K562 (cell line): ENCODE measurements at places on chromosomes 6 and 20. TPM values are rescaled to one million over a fixed set of nuclear protein-coding genes. Genes with fewer than 3 reads are reported as not detected.

GRCh38 chr6:136067731-136068341 lies 182.3 kb downstream of the MTFR2 start:
- no peaks in the 10 kb centered on the region for H3K36me3 ChIP-seq
- H3K4me3 ChIP-seq: no peak overlapping the region
- H3K27ac ChIP-seq: no peak overlapping the region
- H3K27me3 ChIP-seq: peaks cover 8% of the 10 kb centered on the region

DNA sequence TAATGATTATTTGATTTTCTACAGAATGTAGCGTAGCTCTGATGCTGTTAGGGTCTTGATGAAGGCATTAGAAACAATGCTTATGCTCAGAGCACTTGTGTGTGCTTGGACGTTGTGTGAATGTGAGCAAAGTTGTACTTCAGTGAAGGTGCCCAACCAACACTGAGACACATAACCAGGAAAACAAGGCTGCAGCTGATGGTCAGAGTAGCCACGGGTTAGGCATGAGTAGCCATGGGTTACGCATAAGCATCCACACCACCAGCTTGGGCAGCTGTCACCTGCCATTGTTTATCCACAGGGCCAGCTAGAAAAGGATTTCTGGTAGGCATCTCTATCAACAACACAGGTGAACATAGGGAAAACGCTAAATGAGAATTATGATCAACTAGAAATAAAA lies 326.6 kb downstream of the NRN1 start:
- no peaks in the 10 kb centered on the region for H3K4me1 ChIP-seq
- H3K27ac ChIP-seq: no peak overlapping the region
- DNase-seq: no peak
- H3K27me3 ChIP-seq: no peaks in the 10 kb centered on the region

DNA sequence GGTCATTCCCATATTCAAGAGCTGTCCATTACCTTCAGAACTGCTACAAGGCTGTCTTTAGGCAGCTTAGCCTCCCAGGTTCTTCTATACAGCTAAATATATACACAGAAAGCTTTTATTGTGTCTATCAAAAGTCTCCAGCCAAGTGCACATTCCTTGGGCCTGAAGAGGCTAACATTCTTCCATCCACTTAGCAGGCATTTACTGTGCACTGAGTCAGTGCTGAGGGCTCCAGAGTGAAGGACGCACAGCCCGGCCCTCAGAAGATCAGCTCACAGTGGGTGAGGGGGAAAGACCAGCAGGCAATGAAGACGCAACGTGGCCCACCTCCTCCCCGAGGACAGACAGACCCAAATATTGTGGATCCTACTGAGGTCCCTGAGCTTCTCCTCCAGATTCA lies 569.9 kb downstream of the CDH26 start:
- H3K4me1 ChIP-seq: no peaks in the 10 kb centered on the region
- no peak overlapping the region for H3K4me3 ChIP-seq
- no peak for DNase-seq

DNA sequence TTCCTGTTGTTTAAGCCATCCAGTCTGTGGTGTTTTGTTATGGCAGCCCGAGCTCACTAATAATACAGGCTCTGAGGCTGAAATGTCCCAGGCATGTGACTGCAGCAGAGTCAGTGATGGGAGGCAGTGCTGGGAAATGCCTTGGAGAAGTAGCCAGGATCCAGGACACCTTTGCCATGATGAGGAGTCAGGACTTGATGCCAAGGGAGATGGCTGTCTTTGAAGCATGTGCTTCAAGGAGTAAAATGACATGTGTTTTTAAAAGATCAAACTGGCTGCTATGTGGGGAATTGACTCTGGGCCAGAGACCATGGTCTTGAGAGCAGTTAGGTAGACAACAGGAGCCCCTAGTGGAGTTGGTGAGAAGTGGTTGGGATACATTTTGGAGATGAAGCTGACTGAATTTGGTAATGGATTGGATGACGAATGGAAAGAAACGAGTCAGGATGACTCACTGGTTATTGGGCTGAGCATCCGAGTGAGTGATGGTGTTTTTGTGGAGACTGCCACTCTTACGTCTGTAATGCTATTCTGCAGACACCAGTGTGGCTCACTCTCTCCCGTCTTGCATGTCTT lies 322.2 kb downstream of the PLCB1 start:
- H3K4me3 ChIP-seq: no peak overlapping the region
- DNase-seq: no peak
- H3K27ac ChIP-seq: no peak overlapping the region
- no peaks in the 10 kb centered on the region for H3K27me3 ChIP-seq
- no peaks in the 10 kb centered on the region for H3K36me3 ChIP-seq

- no peak for DNase-seq
- peaks cover 31% of the 10 kb centered on the region for H3K27me3 ChIP-seq
- no peaks in the 10 kb centered on the region for H3K36me3 ChIP-seq
- H3K27ac ChIP-seq: no peak overlapping the region
- H3K4me3 ChIP-seq: no peak overlapping the region
Observed at GRCh38 chr6:166167258-166167731, 356 bp downstream of the TBXT start.

DNA sequence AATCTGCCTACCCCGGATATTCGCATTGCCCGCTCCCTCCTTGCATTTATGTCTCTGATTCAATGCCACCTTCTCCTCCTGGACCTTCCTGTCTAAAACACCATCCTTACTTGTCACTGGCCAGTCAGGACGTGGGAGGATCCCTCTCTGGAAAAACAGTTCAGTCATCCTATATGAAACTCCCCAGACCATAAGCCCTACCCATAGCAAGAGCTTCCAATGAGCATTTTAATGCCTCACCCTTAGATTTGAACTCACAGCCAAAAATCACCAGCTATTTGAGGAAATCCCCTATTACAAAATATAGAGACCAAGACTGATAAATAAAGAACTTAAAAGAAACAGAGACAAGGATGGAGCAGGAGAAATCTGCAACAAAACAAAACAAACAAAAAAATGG lies 86.4 kb downstream of the SHLD1 start:
- no peaks in the 10 kb centered on the region for H3K36me3 ChIP-seq
- no peaks in the 10 kb centered on the region for H3K27me3 ChIP-seq
- H3K27ac ChIP-seq: no peak overlapping the region
- DNase-seq: no peak
- no peaks in the 10 kb centered on the region; the same call in 2 of the 3 replicates for H3K4me1 ChIP-seq
- H3K4me3 ChIP-seq: no peak overlapping the region

DNA sequence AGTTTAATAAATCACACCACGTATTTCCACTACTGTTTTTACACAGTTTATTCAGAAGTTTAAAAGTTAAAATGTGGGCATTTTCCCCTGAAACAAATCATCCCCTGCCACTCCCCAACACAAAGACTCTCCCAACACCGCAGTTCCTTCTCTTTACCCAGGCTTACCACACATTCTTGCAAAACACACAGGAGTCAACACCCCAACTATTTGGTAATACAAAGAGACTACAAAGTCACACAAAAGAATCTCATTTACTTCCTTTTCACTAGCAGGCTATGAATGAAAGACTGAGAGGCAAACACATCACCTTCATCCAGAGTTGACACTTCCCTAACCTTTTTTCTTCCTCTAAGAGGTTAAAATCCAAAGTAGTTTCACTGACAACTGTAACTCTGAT lies 51.1 kb downstream of the KCTD20 start:
- H3K4me3 ChIP-seq: no peak overlapping the region
- no peak overlapping the region for H3K27ac ChIP-seq
- H3K27me3 ChIP-seq: no peaks in the 10 kb centered on the region
- H3K36me3 ChIP-seq: peaks cover 63% of the 10 kb centered on the region
- no peak for DNase-seq

SUN5 gene
- total RNA-seq: not detected in 2 replicates

GRCh38 chr6:132414761-132415160 lies 13.5 kb upstream of the MOXD1 start:
- H3K27me3 ChIP-seq: no peaks in the 10 kb centered on the region
- no peaks in the 10 kb centered on the region for H3K4me1 ChIP-seq
- no peaks in the 10 kb centered on the region for H3K36me3 ChIP-seq
- DNase-seq: no peak

- H3K4me1 ChIP-seq: no peaks in the 10 kb centered on the region
- no peak overlapping the region for H3K27ac ChIP-seq
- DNase-seq: no peak
- H3K4me3 ChIP-seq: no peak overlapping the region
- H3K27me3 ChIP-seq: no peaks in the 10 kb centered on the region
Observed at GRCh38 chr6:83633609-83634008, 75.3 kb downstream of the SNAP91 start.

DNA sequence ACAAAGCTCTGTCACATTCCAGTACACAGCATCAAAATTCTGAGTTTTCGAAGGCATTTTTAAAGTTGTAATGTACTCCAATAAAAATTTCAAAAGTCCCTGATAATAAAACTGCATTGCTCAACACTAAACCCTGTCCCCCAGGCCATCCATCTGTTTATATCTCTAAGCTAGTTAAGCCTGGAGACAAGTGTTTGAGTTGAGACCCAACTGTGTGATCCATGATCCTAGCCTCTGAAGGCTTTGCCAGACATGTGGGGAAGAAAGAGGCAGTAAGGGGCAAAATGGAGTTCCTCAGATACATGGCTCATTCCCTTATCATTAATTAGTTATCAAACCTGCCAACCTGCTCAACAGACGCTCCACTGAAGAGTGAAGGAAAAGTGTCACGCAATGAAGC lies 198.4 kb downstream of the ISM1 start:
- H3K27ac ChIP-seq: no peak overlapping the region
- DNase-seq: no peak
- H3K27me3 ChIP-seq: no peaks in the 10 kb centered on the region

DNA sequence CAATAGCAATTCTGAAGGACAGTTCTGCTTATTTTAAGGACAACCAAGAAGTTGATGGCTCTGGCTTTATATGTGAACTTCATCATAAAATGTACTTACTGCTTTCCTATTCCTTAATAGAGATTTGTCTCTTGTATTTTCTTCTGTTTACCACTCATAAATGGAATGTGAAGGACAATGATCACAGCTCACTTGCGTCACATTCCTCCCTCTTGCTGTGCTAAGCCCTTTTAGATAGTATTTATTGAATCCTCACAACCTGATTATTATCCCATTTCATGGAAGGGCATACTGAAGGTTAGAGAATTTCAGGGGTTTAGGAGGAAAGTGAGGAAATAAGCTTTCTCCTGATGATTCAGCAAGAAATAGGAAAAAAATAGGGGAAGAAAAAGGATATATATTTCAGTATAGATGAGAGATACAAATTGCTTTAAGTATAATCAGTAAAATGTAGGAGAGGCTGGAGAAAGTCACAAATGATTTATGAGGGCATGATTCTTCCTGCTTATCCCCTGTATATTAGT lies 132.9 kb downstream of the AIG1 start:
- no peak overlapping the region for H3K4me3 ChIP-seq
- no peak overlapping the region for H3K27ac ChIP-seq
- H3K4me1 ChIP-seq: peaks cover 38% of the 10 kb centered on the region
- DNase-seq: no peak
- peaks cover 94% of the 10 kb centered on the region for H3K36me3 ChIP-seq

- no peak overlapping the region for H3K27ac ChIP-seq
- no peaks in the 10 kb centered on the region for H3K36me3 ChIP-seq
- H3K27me3 ChIP-seq: no peaks in the 10 kb centered on the region
- H3K4me3 ChIP-seq: no peak overlapping the region
- H3K4me1 ChIP-seq: no peaks in the 10 kb centered on the region
Observed at GRCh38 chr6:166045173-166045859, 122.3 kb downstream of the TBXT start.

TRIM31 gene
- total RNA-seq: not detected in 2 replicates

- no peak for DNase-seq
- no peak overlapping the region for H3K4me3 ChIP-seq
- H3K27ac ChIP-seq: no peak overlapping the region
- H3K36me3 ChIP-seq: no peaks in the 10 kb centered on the region
- peaks cover under 1% of the 10 kb centered on the region for H3K27me3 ChIP-seq
Observed at GRCh38 chr6:2375443-2375842, 130.0 kb upstream of the GMDS start.

SCGN gene
- total RNA-seq: not detected in 2 replicates

- H3K27me3 ChIP-seq: peaks cover 9% of the 10 kb centered on the region; the same call in 1 of the 3 replicates
- no peak overlapping the region for H3K4me3 ChIP-seq
- DNase-seq: no peak
- H3K27ac ChIP-seq: no peak overlapping the region
Observed at GRCh38 chr20:30815577-30816181, 441.8 kb upstream of the DEFB115 start.

DNA sequence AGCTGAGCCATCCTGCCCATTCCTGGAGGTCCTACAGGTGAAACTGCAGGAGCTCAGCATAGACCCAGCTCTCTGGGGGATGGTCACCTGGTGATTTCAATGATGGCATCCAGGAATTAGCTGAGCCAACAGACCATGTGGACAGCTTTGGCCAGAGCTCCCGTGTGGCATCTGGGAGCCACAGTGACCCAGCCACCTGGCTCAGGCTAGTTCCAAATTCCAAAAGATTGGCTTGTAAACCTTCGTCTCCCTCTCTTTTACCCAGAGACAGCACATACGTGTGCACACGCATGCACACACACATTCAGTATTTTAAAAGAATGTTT lies 44.0 kb downstream of the SIRPA start:
- no peak overlapping the region for H3K27ac ChIP-seq
- DNase-seq: no peak
- no peaks in the 10 kb centered on the region for H3K36me3 ChIP-seq
- H3K4me3 ChIP-seq: no peak overlapping the region
- H3K4me1 ChIP-seq: no peaks in the 10 kb centered on the region
- peaks cover 45% of the 10 kb centered on the region for H3K27me3 ChIP-seq

PRR18 gene
- not detected in 2 replicates for total RNA-seq

SALL4 gene
- total RNA-seq: 0.07 and 0.11 TPM in 2 replicates

DNA sequence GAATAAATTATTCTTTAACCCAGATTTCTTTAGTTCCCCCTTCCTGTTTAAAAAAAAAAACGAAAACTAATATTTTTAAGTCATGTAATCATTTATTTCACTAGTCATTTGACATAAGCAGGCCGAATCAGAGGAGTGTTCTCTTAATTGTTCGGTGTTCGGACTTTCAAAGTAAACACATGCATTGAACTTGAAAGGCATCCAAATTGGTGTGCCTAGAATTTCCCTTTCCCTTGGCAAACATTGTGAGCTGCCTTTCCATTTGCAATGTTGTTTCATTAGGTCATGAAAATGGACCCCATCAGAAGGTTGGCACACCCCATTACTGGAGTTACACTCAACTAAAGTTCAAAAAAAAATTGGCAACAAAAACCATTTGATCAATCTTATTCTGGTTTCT lies 283.0 kb upstream of the MARCKS start:
- no peak for DNase-seq
- H3K4me1 ChIP-seq: no peaks in the 10 kb centered on the region
- H3K4me3 ChIP-seq: no peak overlapping the region
- H3K27me3 ChIP-seq: no peaks in the 10 kb centered on the region
- H3K36me3 ChIP-seq: no peaks in the 10 kb centered on the region
- H3K27ac ChIP-seq: no peak overlapping the region

DUSP15 gene
- not detected in 2 replicates for total RNA-seq

DNA sequence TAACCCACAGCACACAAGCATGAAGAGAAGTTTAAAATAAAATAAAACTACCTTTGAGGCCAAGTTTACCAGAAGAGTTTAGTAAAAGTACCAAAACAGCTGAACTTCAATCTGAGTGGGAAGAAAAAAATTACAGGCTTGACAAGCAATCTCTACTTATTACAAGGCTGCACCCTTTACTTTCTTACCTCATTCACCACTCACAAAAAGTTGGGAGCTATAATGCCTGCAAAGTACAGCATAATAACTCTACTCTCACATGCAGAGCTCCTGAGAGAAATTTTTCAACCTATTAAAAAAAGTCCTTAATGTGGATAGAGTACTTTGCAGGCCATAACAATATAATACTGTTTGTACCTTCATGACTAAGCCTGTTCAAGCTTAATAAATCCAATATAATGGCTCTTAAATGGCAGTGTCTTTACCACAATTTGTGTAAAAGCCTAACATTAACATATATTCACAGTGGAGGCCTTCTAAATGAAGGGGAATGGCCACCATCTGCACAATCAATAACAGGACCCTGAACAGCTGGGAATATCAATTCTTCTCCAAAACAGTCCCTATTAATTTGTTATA lies 103.1 kb downstream of the DST start:
- H3K27me3 ChIP-seq: no peaks in the 10 kb centered on the region
- no peak for DNase-seq
- H3K27ac ChIP-seq: no peak overlapping the region
- peaks cover 6% of the 10 kb centered on the region; the same call in 1 of the 2 replicates for H3K4me1 ChIP-seq
- H3K4me3 ChIP-seq: no peak overlapping the region
